ENCODE measurements at places on chromosomes 3 and 15.

DNA sequence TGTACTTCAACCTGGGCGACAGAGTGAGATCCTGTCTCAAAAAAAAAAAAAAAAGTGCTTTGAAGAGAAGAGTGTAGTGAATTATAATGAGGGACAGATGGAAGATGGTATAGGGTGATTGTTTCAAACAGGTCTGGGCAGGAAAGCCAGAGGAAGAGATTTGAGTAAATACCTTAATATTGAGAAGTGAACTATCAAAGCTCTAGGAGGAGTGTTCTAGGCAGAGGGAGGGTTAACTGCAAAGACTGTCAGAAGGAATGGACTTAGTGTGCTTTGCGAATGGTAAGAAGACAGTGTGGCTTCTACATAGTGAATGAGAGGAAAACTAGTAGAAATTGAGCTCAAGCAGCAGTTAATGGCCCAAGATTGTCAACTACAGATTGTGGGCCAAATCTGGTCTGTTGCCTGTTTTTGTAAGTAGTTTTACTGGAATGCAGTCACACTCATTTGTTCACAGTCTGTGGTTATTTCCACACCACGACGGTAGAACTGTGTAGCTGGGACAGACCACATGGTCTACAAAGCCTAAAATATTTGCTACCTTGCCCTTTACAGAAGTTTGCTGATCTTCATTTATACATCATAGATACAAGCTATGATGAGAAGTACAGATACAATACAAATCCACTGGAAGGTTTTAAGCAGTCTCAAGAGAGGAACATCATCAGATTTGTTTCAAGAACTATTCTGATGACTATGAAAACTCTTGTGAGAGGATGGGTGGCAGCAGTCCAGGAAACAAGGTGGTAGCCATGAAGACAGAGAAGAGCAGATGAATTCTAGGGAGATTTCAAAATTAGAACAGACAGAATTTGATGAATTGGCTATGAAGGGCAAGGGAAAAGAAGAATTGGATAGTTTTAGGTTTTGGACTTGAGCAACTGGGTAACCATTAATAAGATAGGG lies 16.5 kb upstream of the USP50 start:
- DNase-seq: no peak

GRCh38 chr3:120324190-120324589 lies 25.0 kb downstream of the LRRC58 start:
- DNase-seq: no peak

DNA sequence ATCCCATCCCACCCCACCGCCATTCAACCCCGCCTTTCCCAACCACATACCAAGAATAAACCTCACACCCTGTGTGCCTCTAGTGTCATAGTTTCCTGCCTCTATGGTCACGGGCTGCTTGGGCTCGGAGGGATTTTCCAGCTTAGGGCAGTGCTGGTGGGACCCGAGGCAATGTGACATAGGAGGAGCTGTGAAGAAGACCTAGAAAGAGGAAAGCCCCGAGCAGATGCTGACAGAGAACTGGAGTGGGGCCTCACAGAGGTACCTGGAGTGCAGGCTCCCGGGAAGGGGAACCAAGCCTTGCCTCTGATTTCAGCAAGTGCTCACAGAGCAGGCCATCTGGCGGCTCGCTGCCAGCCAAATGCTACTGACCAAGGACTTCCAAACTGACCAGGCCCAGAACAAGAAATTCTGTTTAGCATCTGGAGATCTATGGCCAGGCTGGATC lies 27.5 kb downstream of the BHLHE40 start:
- DNase-seq: peak; percentile 46

DNA sequence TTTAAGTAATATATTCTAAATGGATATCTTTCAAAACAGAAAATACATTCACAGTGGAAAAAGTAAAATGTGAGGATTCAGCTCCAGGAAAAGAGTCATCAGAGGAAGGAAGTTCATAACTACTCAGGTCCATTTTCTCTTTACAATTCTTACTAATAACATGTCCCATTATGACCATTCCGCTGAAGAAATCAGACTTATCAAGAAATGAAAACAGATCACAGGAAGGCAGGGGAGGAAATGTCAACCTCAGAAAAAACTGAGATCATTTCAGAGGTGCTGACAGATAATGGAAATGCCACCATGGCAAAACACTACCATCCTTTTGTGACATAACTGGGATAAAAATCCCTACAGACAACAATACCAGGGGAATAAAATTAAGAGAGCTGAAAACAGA lies 139.5 kb downstream of the MAGI1 start:
- no peak for DNase-seq

DNA sequence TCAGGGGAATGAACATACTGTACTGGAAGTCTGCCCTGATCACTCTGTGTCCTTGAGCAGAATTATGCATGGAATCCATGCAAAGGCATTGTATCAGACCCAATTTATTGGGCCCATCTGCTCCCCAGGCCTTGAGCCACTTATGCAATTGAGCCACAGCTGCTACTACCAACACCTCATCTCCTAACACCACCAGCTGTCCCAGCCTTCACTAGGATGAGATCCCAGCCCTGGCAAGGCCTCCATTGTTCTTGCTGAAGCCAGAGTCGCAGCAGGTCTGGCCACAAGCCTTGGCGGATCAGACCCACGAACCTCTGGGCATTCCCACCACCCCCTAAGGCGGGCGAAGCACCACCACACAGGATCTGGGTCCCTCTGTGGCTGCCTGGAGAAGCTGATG lies 9.2 kb upstream of the NME9 start:
- no peak for DNase-seq

DNA sequence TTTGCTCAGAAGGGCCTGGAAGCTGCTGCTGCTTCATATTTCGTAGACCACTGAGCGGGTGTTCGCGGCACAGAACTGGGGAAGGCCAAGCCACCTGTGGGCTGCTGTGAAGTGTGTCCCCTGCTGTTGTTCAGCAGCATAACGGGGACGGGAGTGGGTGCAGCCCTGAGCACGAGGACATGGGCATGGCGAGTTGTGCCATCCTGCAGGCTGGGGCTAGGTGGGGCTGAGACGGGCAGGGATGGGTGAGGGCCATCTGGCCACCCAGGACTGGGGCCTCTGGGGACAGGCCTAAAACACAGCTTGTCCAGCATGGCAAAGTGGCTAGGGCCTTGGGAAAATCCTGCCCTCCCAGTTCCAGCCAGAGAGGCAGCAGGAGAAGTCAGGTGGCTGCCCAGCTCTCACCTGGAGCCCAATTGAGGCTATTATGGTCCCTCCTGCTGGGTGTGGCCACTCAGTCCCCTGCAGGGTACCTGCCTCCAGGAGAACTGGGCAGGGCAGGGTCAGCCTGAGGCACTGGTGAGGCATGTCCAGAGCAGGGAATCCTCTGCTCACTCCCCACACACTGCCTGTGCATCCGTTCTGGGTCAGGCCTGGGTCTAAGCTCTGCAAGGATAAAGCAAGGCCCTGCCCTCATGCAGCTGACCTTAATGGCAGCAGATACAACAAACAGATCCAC lies 29.5 kb downstream of the CFAP100 start:
- no peak for DNase-seq

DNA sequence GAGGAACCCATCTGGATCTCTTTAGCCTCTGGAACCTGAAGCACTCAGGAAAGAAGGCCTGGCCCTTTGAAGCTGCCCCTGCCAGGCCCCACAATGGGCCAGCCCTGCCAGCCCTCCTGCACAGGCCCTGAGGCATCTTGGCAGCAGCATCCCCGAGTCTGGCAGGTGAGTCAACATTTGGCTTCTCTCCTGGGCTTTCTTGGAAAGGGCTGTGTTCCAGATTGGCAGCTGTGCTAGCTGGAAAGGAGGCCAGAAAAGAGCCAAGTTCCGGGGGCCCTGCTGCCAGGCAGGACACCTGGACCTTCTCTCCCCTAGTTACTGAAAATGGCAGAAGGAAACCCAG lies 187.2 kb downstream of the SHQ1 start:
- no peak for DNase-seq

DNA sequence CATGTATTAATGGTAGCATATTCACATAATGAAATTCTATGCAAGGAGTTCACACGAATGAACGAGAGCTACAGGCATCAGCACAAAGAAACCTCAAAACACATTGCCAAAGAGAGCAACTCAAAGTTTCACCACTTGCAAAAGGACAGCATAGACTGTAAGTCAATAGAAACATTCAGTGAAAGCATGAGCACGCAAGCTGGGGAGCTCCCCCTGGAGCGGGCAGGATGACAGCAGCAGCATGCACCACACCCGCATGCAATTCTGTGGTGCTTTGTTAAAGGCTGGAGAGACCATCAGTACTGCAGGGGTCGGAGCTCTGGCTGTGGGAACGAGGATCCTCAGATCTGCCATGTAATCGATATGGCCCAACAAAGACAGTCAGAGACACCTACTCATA lies 18.7 kb downstream of the OCA2 start:
- DNase-seq: no peak

- DNase-seq: no peak
Observed at GRCh38 chr3:23723930-23724329, 81.8 kb upstream of the UBE2E1 start.

DNA sequence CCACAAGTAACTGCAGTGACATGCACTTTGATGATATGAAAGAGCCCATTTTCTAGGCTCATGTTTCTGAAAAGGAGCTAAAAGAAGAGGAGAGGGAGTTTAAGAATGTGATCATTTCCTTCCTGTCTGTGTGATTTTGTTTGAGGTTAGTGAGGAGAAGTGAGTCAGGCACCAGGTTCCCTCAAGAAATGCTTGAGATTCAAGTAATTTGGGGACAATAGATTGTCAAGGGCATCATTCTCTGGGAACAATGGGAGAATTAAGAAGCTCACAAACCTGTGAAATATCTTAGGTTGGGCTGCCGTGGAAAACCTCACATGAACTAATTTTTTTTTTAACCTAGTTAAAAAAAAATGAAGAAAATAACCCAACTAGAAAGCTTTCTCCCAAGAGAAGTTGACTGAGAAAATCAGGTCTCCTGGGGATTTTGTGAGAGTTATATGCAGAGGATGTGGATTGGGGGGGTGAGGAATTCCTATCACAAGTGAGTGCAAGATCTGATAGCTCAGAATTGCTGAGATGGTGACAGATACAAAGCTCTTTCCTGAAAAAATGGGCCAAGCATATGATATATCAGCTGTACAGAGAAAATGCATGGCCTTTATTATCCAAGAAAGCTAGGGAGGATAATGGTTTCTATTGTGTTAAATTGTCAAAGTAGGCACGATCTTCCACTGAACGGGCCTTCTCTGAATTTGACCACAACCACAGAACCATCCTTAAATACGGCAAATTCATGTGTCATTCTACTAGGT lies 203.3 kb downstream of the FEZF2 start:
- DNase-seq: no peak

GRCh38 chr3:19070325-19070724 lies 78.0 kb upstream of the KCNH8 start:
- DNase-seq: no peak

DNA sequence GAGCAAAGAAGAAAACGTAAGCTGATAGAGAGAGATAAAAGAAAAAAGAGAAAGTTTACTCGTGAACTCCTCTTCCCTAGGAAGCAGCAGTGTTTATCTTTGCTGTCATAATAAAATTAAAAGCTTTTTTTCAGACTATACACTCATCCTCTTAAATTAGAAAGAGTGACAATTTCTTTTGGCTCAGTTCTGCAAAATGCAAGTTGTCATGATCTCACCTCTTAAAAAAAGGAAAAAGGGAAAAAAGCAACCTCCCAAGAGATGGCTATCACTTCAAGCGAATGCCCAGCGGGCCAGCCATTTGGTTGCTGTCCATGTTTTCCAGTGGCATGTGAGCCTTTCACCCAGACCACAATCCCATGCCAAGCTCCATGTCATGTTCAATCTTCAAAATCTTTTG lies 7.0 kb upstream of the THBS1 start:
- no peak for DNase-seq

- DNase-seq: no peak
Observed at GRCh38 chr15:57509126-57509525, 82.6 kb upstream of the MYZAP start.

DNA sequence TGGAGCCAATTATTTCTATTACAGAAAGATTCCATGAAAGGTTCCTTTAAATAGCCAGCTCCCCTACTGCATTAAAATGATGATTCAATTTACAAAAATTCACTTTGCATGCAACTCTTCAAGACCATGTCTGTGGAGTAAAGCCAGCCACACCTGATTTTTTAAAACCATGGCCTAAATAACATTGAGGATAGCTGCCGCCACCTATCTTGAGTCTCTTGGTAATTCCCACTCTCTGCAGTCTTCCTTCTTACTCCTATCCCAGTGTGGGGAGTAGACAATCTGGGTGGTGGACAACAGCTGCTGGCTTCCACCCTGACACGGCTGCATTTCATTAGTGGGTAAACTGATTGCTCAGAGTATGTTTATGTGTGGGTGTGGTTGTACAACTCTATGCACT lies 10.7 kb downstream of the LRTM1 start:
- no peak for DNase-seq

GRCh38 chr3:113055201-113055600 lies 64.4 kb downstream of the GTPBP8 start:
- DNase-seq: no peak

GRCh38 chr3:192929146-192929545 lies 11.5 kb upstream of the MB21D2 start:
- DNase-seq: no peak

DNA sequence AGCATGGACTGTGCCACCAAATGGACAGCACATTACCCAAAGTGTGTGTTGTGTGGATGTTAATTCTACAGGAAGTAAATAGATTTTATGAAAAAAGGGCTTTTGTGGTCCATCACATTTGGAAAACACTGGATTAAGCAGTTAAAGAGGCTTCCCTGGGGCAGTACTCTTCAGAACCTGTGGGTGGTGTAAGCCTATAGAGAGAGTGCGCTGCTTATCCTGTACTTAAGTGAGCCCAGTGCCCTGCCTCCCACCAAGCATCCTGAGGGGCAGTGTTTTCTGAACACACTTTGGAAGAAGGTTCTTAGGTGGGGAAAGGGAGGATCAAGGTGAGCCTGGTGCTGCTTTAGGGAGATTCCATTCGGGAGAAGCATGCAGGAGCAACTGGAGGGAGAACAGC lies 10.9 kb downstream of the TTLL3 start:
- no peak for DNase-seq

DNA sequence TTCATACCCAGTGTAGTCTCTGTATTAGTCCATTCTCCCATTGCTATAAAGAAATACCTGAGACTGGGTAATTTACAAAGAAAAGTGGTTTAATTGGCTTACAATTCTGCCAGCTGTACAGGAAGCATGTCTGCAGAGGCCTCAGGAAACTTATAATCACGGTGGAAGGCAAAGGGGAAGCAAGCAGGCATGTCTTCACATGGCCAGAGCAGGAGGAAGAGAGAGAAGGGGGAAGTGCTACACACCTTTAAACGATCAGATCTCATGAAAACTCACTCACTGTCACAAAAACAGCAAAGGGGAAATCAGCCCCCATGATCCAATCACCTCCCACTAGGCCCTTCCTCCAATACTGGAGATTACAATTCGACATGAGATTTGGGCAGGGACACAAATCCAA lies 6.3 kb upstream of the PARP14 start:
- no peak for DNase-seq

DNA sequence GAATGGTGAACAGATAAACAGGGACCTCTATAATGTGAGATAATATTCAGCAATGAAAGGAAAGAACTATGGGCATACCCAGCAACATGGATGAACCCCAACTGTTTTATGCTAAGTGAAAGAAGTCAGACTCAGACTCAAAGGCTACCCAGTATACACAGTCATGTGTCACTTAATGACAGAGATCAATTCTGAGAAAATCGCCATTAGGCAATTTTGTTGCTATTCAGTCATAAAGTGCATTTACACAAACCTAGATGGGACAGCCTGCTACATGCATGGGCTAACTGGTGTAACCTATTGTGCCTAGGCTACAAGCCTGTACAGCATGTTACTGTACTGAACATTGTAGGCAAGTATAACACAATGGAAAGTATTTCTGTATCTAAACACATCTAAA lies 76.5 kb downstream of the B3GNT5 start:
- DNase-seq: no peak

GRCh38 chr3:173690542-173691180 lies 293.1 kb downstream of the NLGN1 start:
- DNase-seq: no peak
